Breast epithelium (tissue), 4 donors: ENCODE measurements at places on chromosomes 1 and 21. TPM values are rescaled to one million over a fixed set of nuclear protein-coding genes. Genes with fewer than 3 reads are reported as not detected.

- no peak for DNase-seq
Observed at GRCh38 chr1:31735571-31735970, 28.6 kb downstream of the ADGRB2 start.

- DNase-seq, result no peak
Observed at GRCh38 chr1:78370779-78371482, 119.8 kb upstream of the PTGFR start.

GRCh38 chr1:77504986-77505385 is 177.5 kb downstream of the ZZZ3 start:
- DNase-seq, result no peak

DNA sequence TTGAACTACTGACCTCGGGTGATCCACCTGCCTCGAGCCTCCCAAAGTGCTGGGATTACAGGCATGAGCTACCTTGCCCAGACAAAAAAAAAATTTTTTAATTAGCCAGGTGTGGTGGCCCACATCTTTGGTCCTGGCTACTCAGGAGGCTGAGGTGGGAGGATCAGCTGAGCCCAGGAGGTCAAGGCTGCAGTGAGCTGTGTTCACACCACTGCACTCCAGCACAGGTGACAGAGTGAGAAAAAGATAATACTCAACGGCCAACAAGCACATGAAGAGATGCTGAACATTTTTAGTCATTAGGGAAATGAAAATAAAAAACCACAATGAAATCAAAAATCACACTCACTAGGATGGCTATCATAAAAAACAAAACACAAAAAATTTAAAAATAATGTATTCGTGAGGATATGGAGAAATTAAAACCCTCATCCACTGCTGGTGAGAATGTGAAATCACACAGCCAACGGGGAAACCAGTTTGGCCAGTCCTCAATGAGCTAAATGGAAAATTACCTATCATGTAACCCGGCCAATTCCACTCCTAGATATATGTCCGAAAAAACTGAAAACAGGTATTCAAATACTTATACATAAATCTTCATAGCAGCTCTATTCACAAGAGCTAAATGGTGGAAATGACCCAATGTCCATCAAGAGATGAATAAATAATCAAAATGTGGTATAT is 41.2 kb downstream of the ENAH start:
- no peak for DNase-seq

GRCh38 chr1:170620164-170620563 is 43.8 kb upstream of the PRRX1 start:
- DNase-seq, result no peak

DNA sequence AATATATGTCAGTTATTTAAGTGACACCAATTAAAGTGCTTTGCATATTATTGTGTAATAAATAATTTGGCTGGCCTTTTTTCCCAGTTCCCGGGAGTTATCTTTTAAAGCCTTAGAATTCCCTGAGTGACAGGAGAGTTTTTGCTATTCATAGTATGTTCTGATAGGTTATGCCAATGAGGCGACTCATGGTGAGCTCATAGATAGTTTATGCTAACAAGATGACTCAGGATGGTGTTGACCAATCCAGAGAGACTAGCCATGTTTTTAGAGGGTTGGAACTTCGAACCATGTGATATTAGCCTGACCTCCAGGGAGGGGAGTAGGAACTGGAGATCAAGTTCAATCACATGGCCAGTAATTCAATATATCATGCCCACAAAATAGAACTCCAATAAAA is 310.8 kb downstream of the USP25 start:
- no peak for DNase-seq

The BGLAP gene
- total RNA-seq, result 0.32 TPM

The PLPP3 gene
- 122 TPM for total RNA-seq
